ENCODE measurements at places on chromosomes 12 and 14. TPM values are rescaled to one million over a fixed set of nuclear protein-coding genes. Genes with fewer than 3 reads are reported as not detected.

- no peak for DNase-seq
Measured at GRCh38 chr12:116563262-116563661, 4.1 kb downstream of the MAP1LC3B2 start.

GRCh38 chr12:70724444-70724843, 87.2 kb upstream of the PTPRB start:
- DNase-seq: no peak

DNA sequence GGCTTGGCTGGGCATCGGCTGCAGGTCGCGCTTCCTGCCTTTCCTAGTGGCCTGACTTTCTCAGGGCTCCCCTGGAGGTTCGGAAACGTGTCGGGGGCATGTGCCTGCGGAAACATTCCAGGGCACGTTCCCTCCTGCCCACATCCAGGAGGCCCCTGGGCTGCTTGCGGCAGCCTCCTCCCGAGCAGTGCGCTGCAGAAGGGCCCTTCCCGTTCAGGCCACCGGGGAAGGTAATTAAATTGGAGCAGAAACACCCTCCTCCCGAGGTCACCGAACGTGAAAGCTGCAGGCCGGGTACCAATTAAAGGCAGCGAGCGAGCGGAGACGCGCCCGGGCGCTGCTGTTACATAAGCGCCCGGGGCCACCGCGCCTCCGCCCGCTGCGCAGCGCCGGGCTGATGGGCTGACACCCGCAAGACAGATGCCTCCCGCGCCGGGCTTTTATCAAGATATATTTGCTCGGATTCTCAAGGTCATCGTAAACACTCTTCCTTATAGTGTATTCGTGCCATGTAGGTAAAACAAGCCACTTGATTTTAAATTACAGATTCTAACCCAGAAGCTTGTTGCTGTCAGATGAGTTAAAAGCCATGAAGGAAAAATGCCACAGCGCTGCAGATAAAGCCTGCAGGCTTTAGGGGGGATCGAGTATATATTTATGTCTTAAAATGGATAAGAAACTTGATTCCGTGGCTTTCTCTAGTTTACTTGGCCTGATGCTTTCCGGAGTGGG, 31.4 kb downstream of the SSPN start:
- no peak for DNase-seq

DNA sequence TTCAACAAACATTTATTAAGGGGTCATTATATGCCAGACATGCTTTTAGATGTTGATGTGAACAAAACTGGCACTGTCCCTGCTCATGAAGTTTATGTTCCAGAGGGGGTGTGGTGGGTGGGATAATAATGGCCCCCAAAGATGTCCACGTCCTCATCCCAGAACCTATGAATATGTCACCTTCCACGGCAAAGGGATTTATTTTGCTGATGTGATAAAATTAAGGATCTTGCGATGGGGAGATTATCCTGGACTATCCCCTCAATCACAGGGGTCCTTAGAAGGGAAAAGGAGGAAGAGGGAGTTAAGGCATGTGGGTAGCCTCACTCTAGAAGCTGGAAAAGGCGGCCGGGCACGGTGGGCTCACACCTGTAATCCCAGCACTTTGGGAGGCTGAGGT, 1.7 kb upstream of the SLC48A1 start:
- DNase-seq: no peak

GRCh38 chr14:95352481-95352880, 32.8 kb upstream of the CLMN start:
- DNase-seq: no peak

GRCh38 chr12:108125073-108125472, 4.0 kb upstream of the WSCD2 start:
- DNase-seq: no peak

DNA sequence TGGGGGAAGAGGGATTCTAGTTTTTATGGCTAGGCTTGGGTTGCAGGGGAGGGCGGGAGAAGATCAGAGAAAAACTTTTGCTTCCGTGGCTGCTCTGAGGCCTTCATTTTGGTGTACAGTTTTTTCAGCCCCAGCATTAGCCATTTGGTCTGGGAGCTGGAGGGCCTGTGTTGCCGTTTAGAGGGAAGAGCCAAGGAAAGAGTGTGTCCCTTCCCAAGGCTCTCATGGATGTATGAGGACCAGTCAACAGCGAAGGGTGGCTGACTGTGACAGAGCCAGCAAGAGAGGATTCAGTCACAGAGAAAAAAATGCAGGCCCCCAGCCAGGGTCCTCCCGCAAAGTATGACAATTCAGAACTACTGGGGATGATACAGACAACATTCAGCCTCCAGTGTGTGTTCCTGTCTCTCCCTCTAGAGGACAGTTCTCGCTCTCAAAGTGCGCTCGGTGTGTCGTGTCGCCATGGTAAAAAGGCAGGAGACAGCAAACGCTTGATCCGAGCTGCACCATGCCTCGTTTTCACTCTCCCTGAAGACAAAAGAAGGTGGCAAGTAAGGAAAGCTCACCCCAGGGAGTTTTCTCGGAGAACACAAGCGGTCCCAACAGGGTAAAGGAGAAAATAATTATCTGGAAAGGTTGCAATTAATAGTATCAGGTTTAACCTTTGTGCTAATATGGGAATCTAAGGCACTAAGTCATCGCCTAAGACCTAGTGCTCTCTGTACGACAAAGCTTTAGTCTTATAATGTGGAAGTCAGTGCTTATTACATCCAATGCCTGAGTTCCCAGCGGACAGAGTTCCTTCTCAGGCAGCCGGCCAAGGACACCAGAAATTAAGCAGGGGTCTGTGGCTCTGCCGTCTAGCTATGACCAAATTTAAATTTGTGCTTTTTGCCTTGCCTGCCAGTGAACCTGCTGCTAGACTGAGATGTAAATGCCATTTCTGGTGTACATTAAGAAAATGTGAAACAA, 157.3 kb upstream of the PLXNC1 start:
- DNase-seq: no peak

GRCh38 chr12:65631621-65632111, 192.6 kb upstream of the HMGA2 start:
- peak; percentile 68 for DNase-seq

DNA sequence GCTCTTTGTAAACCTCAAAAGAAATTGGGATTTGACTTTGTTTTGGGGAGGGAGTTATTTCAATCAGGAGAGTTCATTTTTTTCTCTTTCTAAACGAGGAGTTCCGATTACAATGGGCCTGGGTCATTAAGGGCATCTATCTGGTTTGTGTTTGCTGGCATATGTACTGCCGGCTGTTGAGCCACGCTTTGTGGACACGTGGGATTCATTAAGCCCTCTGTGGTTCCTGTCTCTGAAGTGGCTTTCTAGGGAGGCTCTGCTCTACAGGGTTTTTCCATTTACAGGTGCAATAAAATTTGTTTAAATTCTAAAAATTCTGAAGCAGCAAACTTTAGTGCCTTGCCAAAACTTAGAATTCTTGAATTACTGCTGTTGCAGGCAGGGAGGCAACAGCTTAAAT, 57.9 kb downstream of the GNS start:
- DNase-seq: no peak

DNA sequence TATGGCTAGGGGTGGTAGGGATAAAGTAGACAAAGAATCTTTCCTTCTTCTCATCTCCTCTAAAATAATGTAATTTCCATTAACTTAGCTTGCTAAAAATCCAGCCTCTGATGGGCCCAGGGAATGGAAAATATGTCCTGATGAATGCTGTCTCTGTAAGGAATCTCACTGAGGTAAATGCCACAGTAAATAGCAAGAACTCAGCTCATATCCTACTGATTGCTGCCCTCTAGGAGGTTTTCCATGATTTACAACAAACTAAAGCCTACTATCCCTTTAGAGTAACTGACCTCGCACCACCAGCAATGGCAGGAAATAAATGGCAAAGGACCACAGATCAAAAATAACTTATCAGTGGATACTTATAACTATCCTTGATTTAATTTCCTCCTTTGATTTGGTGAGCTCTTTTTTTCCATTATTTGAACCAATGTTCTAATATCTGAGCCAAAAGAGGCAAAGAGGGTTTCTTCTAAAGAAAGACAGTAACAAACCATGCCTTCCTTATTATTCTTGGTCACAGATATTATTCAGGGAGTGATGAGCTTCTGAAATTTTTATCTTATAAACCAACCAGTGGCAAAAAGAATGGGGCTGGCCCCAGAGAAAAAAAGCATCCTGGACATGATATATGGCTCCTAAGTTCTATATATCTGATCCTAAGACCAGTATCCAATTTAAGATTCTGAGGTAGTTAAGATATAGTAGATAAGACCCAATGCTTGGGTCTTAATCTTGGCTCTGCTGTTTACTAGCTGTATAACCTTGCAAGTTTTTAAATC, 43.8 kb downstream of the SENP1 start:
- DNase-seq: no peak

ZNF10 gene
- total RNA-seq: 3.8 TPM

FAM90A1 gene
- not detected for total RNA-seq

All from ascending aorta (tissue), 2 donors.